ENCODE measurements at places on chromosomes 4 and X.

GRCh38 chr4:183411291-183411861 lies 33.1 kb upstream of the CDKN2AIP start:
- DNase-seq, result no peak

GRCh38 chr4:23290656-23291055 lies 597.9 kb downstream of the GBA3 start:
- DNase-seq, result no peak

DNA sequence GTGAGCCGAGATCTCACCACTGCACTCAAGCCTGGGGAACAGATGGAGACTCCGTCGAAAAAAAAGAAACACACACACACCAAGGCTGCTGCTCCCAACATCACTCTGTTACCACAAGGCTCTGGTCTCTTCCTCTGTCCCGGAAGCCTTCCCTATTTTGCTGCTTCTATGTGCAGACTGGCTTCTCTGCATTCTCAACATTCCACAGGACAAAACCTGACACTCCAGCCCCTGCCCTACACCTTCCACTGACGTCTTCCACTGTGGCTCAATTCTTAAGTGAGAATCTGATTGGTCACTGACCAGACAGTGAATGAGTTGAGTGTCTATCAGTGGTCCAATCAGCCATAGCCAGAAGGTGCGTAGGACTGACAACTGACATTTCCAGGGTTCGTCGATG lies 5.9 kb downstream of the ODAPH start:
- no peak for DNase-seq

DNA sequence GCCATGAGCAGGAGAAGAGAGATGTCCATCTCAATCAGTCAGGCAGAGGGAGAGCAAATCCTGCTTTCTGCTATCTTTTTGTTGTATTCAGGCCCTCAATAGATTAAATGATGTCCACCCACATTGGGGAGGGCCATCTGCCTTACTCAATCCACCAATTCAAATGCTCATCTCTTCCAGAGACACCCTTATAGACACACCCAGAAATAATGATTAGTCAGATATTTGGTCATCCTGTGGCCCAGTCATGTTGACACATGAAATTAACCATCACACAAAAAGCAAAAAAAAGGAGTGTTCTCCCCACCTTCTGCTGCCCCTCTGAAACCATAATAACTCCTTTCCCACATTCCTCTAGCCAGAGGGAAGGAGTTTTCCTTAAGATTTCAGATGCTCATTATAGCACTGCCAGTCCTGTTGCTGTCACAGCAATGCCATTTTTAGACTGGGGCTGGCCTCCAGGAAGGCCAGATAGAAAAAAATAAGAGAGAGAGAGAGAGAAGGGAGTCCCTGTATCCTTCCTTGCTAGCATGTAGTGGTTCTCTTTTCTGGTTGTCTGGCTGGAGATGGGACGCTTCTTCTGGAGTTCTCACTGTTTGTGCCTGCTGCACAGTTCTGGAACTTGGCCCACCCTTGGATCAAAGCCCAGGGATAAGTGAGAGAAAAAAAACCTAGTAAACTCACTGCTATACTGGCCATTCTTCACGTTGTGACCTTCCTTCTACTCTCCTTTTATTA lies 177.7 kb downstream of the RBM46 start:
- DNase-seq, result no peak

GRCh38 chrX:5155301-5155700 lies 1073.4 kb downstream of the NLGN4X start:
- no peak for DNase-seq

Data from esophagus squamous epithelium (tissue), 5 donors.